Retinal pigment epithelial cell (primary cell): ENCODE measurements at places on chromosomes 7 and 10.

GRCh38 chr7:33841705-33842129 lies 63.6 kb upstream of the BMPER start:
- no peak for DNase-seq

- DNase-seq, result no peak
Measured at GRCh38 chr10:60331886-60332285, 57.8 kb downstream of the ANK3 start.

DNA sequence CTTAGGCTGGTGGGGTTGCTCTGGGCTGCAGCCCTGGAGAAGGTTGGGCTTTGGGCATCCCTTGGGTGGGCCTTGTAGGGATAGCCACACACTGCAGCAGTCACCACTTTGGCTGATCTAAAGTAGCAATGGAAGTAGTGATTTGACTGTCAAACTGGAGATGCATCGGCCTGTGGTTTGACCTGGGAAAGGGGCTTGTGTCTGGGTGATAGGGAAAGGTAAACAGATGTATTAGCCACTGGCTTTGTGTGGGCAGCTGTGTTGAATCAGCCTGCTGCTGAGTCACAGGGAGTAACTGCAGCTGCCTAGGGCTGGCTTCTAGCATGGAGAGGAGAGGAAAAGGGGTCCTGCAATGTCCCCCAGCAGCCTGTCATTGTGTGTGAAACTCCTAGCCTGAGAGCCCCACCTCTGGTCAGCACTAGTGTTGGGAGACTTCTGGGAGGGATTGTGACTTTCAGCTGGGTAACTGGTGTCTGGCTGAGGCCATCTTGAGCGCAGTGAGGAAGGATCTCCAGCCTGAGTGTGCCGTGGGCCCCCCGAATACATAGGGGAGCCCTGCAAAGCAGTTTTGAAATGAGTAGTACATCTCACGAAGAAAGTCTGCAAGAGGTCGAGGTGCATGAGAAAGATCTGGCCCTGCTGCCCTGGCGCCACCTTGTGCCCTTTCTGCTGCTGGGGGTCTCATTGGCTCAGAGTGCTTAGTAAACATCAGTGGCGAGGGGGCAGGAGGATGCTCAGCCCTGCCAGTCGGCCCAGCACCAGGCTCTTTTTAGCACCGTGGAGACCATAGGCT lies 117.3 kb downstream of the FANK1 start:
- no peak for DNase-seq

- peak; percentile 93 for DNase-seq
Measured at GRCh38 chr10:125084614-125085257, 75.6 kb downstream of the CTBP2 start.

GRCh38 chr10:84634636-84635035 lies 306.2 kb downstream of the CCSER2 start:
- no peak for DNase-seq

GRCh38 chr7:139523968-139524815 lies 707 bp downstream of the CLEC2L start:
- no peak for DNase-seq

- no peak for DNase-seq
Measured at GRCh38 chr10:127887541-127888415, 5.0 kb downstream of the CLRN3 start.

- DNase-seq, result no peak
Measured at GRCh38 chr10:44437840-44438511, 53.1 kb upstream of the CXCL12 start.

- no peak for DNase-seq
Measured at GRCh38 chr10:25694971-25695370, 239.1 kb upstream of the MYO3A start.

GRCh38 chr10:71363936-71364335 lies 32.8 kb upstream of the CDH23 start:
- DNase-seq, result no peak

DNA sequence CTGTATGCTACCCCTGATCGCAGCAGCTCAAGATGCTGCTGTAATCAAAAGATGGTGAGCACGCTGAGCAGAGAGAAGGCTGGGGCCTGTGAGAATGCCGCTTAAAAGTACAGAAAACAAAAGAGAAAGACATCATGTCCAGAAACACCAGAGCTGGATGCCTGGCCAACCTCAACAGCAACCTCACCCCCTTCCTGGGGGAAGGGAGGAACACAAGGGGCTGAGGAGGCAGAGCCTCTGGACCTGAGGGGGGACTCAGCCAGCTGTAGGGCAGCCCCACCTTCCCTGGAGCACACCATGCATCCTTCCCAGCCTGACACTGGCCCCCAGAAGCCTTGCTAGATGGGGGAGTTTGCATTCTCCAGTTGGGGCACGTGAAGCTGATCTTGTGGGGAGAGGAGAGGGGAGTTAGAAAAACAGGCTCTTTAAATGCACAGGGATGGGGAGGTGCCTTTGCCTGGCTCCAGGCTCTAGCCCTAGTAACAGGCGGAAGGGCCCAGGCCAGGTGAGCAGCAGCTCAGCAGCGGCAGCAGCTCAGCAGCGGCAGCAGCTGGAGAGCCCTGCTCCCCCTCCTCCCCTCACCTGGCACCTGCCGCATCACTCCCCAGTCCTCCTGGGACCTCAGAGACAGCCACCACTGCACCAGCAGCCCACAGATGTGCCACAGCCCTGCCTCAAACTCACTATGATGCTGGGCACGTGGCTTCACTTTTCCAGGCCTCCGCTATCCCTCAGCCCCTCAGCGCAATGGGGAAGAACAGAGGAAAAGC lies 156.3 kb downstream of the NEURL1 start:
- no peak for DNase-seq

DNA sequence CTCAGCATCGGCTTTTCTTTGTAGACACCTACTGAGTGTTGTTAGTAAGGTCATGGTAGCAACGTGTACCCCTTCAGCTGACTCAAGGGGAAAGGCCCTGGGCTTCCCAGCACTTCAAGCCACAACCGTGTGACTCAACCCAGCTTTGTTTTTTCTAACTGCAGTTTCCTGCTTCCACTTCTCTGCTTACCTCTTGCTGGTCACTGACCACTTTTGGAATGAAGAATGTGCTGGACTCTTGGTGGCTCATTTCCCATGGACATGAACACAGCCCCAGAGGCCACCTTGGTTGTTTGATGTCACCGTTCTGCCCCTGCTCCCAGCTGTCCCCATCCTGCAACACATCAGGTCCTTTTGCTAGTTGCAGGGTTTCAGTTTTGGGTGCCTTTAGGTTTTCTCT lies 69.5 kb upstream of the ZNF438 start:
- no peak for DNase-seq

GRCh38 chr10:111338035-111338434 lies 261.2 kb downstream of the ADRA2A start:
- no peak for DNase-seq

DNA sequence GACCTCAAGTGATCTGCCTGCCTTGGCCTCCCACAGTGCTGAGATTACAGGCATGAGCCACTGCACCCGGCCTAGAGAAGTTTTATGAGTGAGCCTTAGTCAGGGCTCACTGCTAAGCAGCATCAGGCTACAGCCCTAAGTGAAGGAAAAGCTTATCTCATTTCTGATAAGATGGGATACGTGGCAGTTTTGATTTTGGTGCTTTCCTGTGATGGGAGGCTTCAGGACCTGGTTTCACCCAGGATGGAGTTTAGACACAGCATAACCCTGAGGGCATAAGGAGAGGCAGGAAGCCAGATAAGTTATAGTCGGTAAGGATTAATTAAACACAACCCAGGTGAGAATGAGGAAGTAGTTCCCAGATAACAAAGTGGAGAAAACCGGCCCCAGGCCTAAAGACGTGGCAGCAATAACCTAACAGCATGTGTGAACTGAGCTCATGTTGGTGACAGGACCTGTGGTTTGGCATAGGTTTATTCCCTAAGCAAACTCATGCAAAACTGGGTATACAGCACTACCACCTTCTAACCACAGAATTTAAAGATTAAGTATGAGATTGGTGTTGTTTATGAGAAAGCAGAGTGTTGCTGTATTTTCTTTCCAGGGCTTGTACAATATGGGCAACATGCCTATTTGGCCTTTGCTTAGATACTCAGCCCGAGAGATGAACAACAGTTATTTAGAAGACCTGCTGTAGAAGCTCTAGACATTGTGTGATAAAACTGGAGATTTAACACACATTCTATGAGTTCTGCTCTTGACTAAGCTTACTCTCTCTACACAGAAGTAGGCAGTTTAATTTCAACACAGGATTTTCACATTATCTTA lies 119.4 kb downstream of the COL28A1 start:
- DNase-seq, result no peak

- no peak for DNase-seq
Measured at GRCh38 chr7:33053721-33054120, 8.9 kb downstream of the NT5C3A start.

GRCh38 chr7:7693881-7694280 lies 24.5 kb downstream of the RPA3 start:
- peak; percentile 69 for DNase-seq

GRCh38 chr7:20053334-20054104 lies 163.7 kb downstream of the MACC1 start:
- no peak for DNase-seq

DNA sequence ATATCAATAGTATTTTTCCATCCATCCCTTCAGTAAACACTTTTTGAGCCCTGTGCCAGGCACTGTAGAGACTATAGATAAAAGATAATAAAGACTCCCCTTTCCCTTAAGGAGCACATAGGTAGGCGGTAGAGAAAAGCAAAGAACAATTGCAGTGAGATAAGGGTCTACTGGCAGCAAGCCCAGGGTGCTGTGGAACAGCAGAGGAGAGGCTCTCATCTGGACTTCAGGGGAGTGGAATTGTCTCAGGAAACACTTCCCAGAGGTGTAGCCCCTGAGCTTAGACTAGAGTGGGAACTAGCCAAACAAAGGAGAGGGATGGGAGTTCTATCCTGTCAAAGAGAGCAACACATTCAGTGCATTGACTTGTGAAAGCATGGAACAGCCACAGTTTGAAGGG lies 102.0 kb downstream of the NRF1 start:
- DNase-seq, result no peak

DNA sequence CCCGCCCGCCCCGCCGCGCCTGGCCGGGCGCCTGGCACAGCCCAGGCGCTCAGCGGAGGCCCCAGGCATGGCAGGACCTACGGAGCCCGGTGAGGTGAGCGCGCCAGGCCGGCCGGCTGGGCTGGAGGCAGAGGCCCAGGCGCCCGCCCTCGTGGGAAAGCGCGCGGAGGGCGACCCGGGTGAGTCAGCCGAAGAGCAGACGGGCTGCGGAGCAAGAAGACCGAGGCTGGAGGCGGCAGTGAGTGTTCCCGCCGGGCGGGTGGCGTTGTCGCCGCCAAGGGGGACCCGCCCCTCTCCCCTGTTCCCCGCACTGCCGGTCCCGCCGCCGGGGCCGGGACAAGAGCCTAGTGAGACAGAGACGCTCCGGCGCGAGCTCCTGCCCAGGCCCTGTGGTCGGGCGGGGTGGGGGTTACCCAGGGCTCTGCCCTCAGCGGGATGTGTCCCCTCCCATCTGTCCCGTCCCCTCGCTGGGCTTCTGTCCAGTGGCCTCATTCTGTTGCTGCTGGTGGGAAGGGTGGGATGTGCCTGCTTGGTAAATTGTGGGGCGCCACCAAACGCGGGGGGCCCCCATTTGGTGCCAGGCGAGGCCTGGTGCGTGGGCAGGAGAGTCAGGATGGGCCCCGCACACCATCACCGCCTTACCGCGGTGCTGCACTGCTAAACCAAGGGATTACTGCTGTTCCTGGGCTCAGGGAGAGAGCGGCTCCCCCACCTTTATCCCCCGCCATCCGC lies 17.0 kb upstream of the NODAL start:
- DNase-seq, result peak; percentile 55

GRCh38 chr7:104962781-104963180 lies 51.2 kb upstream of the KMT2E start:
- no peak for DNase-seq

- DNase-seq, result no peak
Measured at GRCh38 chr10:71395621-71396020, 1.1 kb upstream of the CDH23 start.

DNA sequence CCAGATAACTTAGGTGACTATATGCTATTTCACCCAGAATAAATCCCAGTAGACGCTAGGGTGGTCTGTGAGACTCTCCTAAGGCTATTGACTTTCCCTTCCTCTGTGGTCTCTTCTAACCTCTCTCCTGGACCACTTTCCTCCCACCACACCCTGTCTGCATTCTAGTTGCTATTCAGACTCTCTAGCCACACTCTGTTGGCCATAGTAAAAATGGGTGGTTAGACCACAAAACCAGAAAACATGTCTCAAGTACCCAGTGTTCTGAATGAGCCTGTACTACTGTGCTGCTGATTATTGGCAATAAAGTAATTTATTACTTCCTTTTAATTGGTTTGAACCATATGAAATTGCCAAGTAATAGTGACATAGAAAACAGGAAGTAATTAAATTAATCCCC lies 240.8 kb downstream of the KIF20B start:
- no peak for DNase-seq

GRCh38 chr10:114276671-114277070 lies 37.6 kb downstream of the VWA2 start:
- DNase-seq, result no peak

GRCh38 chr7:138981332-138982203 lies at the start of gene KIAA1549:
Gene KIAA1549, minus strand, starts transcription at chr7:138981389. Its CDS starts 120 bp downstream, at chr7:138981269.
- no peak for DNase-seq

DNA sequence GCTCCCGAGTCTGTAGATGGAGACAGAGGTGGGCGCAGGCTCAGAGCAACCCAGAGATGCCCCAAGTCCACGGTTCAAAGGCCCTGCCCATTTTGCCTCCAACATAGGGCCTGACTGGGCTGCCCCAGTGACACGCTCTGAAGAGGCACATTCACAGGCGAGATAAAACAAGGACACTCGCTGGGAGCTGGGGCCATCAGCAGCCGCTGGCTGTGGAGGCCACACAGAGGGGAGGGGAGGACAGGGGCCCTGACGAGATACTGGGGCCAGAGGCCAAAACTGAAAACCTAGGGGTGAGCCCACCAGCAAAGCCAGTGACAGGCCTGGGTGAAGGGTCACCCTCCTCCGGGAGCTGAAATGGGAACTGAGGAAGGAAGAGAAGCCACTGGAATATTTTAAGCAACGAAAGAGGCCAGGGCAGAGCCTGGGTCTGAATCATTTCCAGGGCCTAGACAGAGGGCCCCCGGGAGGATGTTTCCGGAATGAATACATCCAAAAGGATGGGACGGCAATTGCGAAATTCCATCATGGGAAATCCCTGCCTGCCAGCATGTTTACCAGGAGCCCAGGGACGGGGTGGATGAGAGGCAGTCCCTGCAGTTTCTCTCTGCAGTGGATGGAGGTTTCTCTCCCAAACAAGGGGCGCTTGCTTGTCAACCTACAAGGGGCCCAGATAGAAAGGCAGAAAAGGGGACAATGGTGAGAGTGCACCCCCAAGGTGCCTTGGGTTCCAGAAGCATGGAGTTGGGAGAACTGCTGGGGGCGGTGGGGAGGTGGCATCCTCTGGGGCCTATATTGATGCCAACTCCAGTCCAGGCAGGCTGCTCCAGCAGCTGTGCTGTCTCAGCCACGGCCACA lies 29.0 kb upstream of the HSPA12A start:
- no peak for DNase-seq

- DNase-seq, result no peak
Measured at GRCh38 chr10:48205918-48206317, 68.6 kb downstream of the FRMPD2 start.

- DNase-seq, result no peak
Measured at GRCh38 chr7:149334219-149334618, 72.2 kb downstream of the ZNF783 start.

- DNase-seq, result no peak
Measured at GRCh38 chr7:111593343-111593742, 31.1 kb upstream of the IMMP2L start.

GRCh38 chr10:14656052-14656730 lies 118.5 kb downstream of the FAM107B start:
- DNase-seq, result no peak

GRCh38 chr7:41881331-41882130 lies 178.6 kb upstream of the INHBA start:
- DNase-seq, result no peak

- no peak for DNase-seq
Measured at GRCh38 chr7:32154797-32155196, 84.6 kb upstream of the PDE1C start.

GRCh38 chr10:4983615-4984216 lies 19.9 kb downstream of the AKR1C2 start:
- DNase-seq, result no peak
